ENCODE measurements at places on chromosomes 12 and 14.

- DNase-seq = no peak
Measured at GRCh38 chr12:80805106-80805505, 88.4 kb downstream of the MYF5 start.

DNA sequence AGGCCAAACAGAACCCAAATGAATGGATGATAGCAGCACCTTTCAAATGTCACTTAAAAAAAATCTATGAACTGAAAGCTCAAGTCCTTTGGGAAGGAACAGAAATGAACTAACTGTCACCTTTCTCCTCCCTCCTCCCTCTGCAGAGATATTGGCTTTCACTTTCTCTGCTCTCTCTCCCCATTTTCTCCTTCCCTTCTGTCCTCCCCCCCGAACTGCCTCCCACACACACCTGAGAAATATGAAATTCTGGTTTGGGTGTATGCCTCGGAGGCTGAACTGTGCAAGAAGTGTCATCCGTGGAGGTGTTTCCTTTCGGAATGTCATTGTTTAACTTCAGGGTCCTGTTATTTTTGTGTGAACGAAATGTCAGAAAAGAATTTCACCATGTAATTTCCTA, 87.8 kb downstream of the NEDD1 start:
- DNase-seq = peak; percentile 57

GRCh38 chr12:90938451-90938850, 16.5 kb downstream of the CCER1 start:
- DNase-seq = no peak

- DNase-seq = peak; percentile 11
Measured at GRCh38 chr12:31353750-31354708, 28.1 kb upstream of the SINHCAF start.

- no peak for DNase-seq
Measured at GRCh38 chr14:73397810-73398209, 60.5 kb downstream of the NUMB start.

DNA sequence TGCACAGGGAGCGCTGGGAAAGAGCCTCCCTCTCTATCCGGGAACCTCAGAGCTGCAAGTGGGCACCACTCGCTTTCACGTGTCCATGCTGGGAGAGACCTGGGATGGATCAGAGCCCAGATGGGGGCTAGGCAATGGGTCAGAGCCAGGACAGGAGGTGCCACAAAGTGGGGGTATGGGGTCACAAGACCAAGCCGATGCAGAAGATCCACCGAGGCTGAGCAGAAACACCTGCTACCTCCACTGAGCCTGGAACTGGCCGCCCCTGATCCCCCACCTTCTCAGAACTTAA, 180.9 kb upstream of the SFSWAP start:
- no peak for DNase-seq

GRCh38 chr14:24298892-24299254, 707 bp downstream of the DHRS1 start:
- no peak for DNase-seq

DNA sequence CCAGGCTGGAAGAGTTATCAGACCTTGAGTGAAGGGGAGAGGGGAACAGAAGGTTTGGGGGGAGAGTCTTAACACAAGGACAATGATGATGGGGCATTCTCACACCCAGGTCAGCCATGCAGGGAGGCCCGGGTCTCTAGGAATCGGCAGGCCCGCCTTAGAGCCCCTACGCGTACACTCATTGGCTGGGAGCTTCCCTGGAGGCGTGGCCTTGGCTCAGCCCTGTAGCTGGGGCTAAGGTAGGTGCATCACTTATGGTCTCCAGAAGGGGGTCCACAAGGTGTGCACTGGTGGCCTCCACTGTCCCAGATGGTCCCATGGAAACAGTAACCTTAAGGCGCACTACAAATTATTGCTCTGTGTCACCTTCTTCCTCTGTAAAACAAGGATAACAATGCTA, 660.1 kb downstream of the MED13L start:
- DNase-seq = no peak

- no peak for DNase-seq
Measured at GRCh38 chr12:95620171-95620570, 68.9 kb upstream of the USP44 start.

- no peak for DNase-seq
Measured at GRCh38 chr14:76090616-76091391, 60.9 kb upstream of the GPATCH2L start.

- DNase-seq = no peak
Measured at GRCh38 chr12:228846-229200, 14.9 kb upstream of the SLC6A12 start.

- no peak for DNase-seq
Measured at GRCh38 chr14:22715186-22715812, 51.2 kb upstream of the OXA1L start.

- no peak for DNase-seq
Measured at GRCh38 chr12:80490329-80490728, 46.3 kb downstream of the PTPRQ start.

DNA sequence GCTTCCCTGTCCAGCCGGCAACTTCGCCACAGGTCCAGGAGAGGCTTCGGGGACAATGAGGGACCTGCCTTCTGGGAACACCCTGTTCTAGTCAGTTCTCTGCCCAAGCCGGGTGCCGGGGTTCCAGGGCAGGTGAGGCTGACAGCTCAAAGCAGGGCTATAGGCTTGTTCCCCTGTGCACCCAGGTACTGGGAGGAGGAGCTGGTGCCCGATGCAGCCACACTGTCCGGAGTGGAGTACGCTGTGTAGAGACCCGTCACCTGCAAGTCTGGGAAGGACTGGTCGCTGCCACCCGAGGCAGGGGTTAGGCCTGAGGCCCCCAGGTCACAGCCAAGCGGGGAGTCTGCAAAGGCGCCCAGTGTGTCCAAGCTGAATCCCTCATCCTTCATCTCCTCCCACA, 29.6 kb downstream of the FOXN4 start:
- no peak for DNase-seq

GRCh38 chr12:128583453-128583852, 240.3 kb downstream of the SLC15A4 start:
- DNase-seq = no peak

DNA sequence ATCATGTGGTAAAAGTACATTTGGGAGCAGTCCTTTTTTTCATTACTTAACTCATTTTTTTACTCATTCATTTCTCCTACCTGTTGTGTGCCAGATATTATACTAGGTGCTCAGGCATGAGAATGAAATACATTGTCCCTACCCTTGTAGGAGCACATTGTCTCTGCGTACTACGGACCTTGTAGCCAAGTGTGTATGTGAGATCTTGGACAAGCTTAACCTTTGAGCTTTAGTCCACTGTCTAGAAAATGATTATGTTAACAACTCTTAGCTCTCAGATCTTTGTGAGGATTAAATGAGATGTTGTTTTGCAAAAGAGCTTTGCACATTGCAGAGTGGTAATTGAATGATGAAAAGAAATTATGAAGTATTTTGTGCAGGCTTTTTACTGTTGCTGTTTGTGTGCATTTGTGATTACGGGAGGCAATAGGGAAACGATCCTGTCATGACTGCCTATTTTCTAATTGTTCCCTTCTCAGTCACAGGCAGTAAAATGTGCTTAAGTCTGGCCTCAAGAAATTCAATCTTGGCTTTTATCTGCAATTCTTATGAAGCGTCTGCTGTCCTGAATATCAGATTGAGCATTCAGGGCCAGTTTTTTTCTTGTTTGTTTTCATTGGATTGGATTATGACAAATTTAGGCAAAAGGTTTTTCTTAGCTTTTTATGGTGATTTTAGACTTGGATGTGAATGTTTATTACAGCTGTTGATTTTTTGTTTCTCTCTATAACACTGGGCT, 447.7 kb downstream of the PDZRN4 start:
- no peak for DNase-seq

DNA sequence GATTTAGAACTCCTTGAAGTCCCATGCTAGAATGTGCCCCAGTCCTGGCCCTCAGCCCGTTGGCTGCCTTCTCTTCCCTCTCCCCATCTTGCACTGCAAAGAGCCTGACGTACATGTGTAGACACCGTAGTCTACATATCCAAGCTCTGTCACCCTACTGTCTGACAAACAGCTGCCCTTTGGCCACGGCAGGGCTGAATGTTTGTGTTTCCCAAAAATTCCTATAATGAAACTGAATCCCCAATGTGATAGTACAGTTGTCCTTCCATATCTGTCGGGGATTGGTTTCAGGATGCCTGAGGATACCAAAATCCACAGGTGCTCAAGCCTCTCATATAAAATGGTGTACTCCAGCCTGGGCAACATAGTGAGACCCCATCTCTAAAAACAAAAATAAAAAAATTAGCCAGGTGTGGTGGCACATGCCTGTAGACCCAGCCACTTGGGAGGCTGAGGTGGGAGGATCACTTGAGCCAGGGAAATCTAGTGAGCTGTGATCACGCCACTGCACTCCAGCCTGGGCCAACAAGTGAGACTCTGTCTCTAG, 12.3 kb upstream of the TFCP2 start:
- no peak for DNase-seq

- no peak for DNase-seq
Measured at GRCh38 chr12:89756585-89757398, 48.2 kb upstream of the ATP2B1 start.

DNA sequence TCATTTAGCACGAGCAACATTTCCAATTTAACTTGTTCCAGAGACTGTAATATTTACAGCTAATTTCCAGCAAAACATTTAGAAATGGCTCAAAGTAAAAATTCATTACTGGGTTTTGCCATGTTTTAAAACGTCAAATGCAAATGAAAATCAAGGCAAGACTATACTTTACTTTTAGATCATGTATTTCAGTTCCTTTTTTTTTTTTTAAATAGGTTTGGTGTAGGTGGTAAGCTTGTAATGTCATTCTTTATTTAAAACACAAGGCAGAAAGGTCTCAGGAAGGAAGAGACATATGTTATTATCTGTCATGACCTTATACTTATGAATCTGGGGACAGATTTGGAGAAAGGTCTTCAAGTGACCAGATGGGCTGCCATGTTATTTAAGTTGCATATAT, 54.1 kb downstream of the GRIP1 start:
- no peak for DNase-seq

DNA sequence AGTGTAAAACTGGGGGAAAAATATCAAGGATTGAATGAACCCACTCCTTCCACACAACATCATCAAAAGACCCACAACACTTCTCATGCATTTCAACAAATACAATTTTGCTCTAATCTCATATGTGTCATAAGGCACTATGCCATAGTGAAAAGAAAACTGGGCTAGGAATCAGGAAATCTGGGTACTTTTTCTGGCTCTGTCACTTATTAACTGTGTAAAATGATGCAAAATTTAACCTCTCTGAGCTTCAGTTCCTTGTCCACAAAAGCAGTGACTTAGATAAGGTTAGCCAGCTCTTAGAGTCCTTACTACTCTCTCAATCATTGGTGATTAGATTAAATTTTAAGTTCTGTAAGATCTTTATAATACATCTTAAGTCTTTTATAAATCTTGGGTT, 250.5 kb upstream of the SOX5 start:
- no peak for DNase-seq

- DNase-seq = no peak
Measured at GRCh38 chr14:20198991-20199390, 8.3 kb downstream of the OR11G2 start.

- no peak for DNase-seq
Measured at GRCh38 chr12:65648461-65648860, 175.8 kb upstream of the HMGA2 start.

DNA sequence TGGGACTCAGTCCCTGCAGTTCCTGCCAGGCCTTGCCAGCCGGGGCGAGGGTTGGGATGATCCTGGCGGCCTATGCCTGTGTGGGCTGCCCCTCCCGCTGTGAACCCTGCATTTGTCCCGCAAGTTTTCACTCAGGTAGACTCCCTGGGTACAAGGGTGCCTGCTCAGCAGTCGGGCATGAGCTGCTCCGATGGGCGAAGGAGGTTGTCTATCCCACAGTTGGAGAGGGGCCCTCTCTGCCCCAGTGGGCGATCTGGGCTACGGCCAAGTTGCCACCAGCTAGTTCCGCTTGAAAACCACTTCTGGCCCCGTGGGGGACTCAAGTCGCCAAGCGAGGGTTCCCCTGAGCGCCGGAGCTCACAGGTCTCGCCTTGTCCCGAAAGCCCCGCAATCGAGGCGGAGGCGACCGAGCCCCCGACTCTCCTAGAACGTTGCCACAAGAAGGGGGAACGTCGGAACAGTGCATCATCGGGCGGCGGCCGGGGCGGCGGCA, 365 bp upstream of the TPI1 start:
- DNase-seq = no peak

- DNase-seq = no peak
Measured at GRCh38 chr14:20418501-20418909, 5.2 kb upstream of the TEP1 start.

DNA sequence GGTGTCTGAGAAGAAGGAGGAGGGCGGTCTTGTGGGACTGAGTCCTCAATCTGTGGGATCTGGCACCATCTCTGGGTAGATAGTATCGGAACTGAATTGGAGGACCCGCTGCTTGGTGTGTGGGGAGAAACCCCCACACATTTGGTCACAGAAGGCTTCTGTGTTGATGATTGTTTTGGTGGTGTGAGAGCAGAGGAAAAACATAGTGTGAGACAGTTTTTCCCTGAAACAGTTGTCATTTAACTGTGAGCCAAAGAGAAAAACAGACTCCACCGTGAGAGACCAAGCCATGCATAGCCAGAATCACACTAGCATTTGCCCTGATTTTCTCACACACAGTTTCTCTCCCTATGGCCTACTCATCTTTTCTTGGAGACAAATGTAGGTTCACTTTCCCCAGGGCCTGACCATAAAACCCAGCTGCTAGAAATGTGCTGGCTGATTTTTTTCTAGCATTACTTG, 91.4 kb upstream of the FLRT2 start:
- no peak for DNase-seq

GRCh38 chr14:74921987-74922751, 891 bp downstream of the RPS6KL1 start:
- no peak for DNase-seq

GRCh38 chr14:87877877-87878276, 115.1 kb downstream of the GALC start:
- no peak for DNase-seq

DNA sequence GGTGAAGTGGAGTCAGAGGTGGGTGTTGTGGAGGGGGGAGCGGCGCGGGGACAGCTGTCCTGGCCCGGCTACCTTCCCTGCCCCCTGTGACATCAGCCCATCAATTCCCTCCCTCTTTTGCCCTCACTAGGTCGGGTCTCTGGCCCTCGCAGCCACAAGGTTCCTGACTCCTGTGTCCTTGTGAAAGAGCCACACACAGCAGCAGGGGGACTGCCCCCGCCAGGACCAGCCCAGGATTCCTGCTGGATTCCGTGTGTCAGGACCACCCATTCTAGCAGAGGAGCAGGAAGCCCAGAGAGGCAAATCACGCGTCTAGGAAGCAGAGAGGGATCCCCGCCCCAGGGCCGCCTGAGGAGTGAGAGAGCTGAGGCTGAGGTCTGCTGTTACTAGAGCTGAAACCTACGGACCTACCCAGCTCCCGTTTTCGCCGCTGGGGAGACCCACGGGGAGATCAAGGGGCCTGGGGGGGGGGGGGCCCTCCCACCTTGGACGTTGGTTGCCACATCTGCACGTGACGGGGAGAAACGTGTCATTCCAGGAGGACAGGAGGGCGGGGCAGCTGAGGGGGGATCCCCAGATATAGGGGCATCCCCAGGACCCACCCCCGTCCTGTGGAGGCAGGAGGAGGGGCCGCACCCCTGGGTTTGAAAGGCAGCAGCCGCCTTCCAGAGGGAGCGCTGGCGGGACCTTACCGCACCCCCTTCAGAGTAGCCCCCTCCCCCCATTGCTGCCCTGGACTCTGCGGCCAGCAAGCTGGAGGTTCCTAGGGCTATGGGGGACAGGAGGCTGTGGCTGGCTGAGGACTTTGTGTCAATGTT, 12.5 kb upstream of the INF2 start:
- no peak for DNase-seq

GRCh38 chr14:20428010-20428365, 8.0 kb downstream of the KLHL33 start:
- DNase-seq = no peak

GRCh38 chr14:105878125-105878524, 351.7 kb downstream of the TMEM121 start:
- no peak for DNase-seq
